ENCODE measurements at places on chromosomes 6 and 20. TPM values are rescaled to one million over a fixed set of nuclear protein-coding genes. Genes with fewer than 3 reads are reported as not detected.

TSPO2 gene
- total RNA-seq: not detected

GRCh38 chr6:30726506-30727413 is 6.6 kb downstream of the TUBB start:
- DNase-seq: no peak

GRCh38 chr6:3614918-3615317 is 136.6 kb downstream of the PXDC1 start:
- no peak for DNase-seq

SLC22A2 gene
- total RNA-seq: not detected

GRCh38 chr6:87541744-87542143 is 48.0 kb downstream of the RARS2 start:
- no peak for DNase-seq

DNA sequence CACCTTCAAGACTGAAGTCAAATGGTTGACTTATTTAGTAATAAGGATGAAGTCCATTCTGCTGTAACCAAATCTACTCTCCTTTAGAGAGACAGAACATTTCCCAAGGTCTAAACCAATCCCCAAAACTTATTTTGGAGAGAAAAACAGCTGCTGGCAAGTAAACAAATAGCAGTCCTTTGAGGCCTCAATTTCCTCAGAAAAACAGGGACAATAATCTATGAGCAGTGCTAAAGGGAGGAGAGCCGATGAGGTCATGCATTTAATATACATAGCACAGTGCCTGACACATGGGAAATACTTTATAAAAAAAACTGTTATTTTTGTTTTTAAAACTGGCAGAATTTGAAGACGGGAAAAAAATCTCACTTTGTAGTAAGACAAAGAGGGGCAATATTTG is 526.0 kb downstream of the EPM2A start:
- DNase-seq: no peak

NOTCH4 gene
- total RNA-seq: 0.37 TPM

RSPO3 gene
- not detected for total RNA-seq

GRCh38 chr6:42460883-42461282 is 9.2 kb upstream of the TRERF1 start:
- no peak for DNase-seq

DNA sequence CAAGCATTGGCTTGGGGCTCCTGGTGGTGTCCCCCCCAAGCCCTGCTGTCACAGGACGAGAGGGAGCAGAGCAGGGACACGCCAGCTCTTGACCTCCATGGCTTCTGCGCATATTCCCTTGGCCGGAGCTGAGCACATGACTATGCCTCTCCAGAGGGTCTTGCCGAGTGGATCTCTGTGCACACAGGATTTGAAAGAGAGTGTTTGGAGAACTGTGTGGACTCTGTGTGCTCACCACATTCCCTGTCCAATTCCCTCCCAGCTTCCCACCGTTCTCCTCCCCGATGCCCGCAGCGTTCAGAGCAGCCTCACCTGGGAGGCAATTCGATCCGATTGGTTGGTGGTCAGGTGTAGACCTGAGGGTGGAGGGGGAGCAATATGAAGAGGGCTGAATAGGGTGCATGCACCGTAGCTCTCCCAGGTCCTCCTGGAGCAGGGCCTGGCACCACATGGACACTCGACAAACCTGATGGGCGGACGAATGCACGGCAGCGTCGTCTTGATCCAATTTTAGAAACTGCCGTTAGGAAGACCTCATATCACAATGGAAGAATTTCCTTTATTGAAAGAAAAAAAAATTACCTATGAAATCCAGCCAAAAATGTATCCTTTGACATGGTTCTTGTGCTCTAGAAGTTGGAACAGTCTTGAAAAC is 287.8 kb downstream of the CDH4 start:
- no peak for DNase-seq

Data from activated CD4-positive, alpha-beta T cell treated with anti-CD3 and anti-CD28 coated beads, Interleukin-2, amount 10 ng/mL, durations not matched to agents 24 days and 14 days (primary cell).